Fibroblast of the conjunctiva (primary cell): ENCODE measurements at places on chromosomes 7 and 10.

DNA sequence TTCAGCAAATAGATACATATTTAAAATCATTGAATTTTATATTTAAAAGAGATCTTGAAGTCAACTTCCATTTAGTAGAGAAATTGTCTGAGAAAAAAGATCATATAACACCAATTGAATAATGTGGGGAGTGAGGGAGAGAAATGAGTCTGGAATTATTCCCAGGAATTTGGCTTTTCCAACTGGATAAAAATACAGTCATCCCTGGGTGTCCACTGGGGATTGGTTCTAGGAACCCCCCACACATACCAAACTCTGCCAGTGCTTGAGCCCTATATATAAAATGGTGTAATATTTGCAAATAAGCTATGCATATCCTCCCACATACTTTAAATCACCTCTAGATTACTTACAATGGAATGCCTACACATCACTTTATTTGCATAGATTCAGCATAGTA, 162.8 kb upstream of the SEMA3C start:
- no peak for DNase-seq

DNA sequence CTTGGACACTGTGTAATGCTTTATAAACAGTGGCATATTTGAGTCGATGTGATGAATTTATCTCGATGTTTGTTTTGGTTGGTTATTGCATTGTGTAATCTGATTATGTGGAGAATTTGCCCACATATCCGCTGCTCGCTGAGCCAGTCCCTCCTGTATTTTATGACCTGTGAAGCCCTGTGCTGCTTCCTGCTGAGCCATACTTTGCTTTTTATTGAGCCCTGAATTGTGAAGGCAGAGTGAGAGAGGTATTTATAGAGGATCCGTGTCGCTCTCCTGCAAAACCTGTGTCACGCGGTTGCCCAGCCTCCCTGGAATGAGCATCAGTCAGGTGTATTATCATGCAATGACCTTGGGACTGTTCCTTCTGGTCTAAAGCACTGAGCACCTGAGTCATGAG, 253.7 kb downstream of the ARHGAP21 start:
- DNase-seq = no peak

GRCh38 chr7:73626814-73627213, 2.5 kb upstream of the MLXIPL start:
- DNase-seq = no peak

- DNase-seq = no peak
These were observed 18.5 kb downstream of the RAMP3 start for GRCh38 chr7:45176091-45176490.

DNA sequence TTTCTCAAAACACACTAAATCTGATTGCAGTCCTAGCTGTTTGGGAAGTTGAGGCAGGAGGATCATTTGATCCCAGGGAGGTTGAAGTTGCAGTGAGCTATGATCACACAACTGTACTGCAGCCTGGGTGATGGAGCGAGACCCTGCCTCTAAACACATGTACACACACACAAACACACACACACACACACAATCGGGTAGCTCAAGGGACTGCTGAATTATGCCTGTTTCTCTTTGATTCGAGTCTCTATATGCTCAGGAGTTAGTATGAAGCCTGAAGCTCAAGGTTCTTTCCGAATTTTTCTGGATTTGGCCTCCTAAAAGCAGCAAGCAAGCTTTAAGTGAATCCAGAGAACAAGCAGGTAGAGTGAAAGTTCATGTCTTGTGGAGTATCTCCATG, 22.5 kb downstream of the PRTFDC1 start:
- DNase-seq = no peak

- no peak for DNase-seq
These were observed 24.0 kb downstream of the ZNRF2 start for GRCh38 chr7:30308389-30308788.

GRCh38 chr10:101783736-101784118, 481 bp upstream of the NPM3 start:
- DNase-seq = no peak

- no peak for DNase-seq
These were observed 145.8 kb upstream of the BET1 start for GRCh38 chr7:94149789-94150545.

GRCh38 chr10:72334196-72334824, 20.4 kb downstream of the DNAJB12 start:
- peak; percentile 70 for DNase-seq

- DNase-seq = no peak
These were observed 208.1 kb upstream of the PHYHIPL start for GRCh38 chr10:58968389-58968755.

DNA sequence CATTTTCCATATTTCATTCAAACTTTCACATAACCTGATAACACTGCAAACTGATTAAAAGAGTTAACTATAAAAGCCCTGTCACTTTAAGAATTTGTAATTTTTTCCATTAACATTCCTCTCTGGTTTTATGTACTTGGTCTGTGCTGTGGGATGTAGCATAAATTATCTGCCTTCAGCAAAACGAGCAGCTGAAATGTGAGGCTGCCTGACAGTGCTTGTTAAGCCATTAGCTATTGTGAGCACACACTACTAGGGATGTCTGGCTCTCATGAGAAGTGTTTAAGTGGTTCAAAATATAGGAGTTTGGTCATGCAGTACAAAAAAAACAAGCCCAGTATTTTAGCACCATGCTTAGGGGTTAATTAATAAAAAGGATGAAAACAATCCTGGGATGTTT, 63.0 kb downstream of the HOXA1 start:
- no peak for DNase-seq

DNA sequence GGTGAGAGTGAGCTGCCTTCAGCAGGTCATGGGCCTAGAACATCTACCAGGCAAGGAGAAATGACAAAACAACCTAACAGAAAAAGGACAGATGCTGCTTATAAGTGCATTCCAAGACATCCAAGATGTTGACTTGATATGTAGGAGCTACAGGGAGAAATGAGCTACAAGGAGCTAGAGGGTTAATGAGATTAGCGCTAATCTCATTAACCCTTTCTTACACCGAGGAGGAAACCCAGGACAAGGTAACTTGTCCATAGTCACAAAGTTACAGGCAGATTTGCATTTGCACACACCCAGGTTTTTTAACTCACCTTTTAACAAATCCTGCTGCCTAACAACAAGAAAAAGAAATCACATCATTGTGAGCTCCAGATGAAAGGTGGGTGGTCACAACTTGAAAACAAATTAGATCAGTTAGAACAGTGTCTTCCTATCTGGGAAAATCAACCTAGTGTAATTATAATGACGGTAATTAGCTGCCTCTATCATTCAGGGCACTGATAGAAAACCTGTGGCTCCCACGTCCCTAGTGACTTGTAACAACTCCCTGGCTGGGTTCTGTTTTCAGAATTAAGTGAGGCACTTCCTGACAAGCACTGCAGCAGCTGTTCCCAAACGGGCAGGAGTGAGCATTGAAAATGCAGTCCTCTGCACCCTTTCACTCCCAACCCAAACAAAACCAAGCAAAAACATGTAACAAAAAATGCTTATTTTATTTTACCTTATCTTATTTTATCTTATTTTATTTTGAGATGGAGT, 5.7 kb downstream of the KIAA1549 start:
- no peak for DNase-seq

DNA sequence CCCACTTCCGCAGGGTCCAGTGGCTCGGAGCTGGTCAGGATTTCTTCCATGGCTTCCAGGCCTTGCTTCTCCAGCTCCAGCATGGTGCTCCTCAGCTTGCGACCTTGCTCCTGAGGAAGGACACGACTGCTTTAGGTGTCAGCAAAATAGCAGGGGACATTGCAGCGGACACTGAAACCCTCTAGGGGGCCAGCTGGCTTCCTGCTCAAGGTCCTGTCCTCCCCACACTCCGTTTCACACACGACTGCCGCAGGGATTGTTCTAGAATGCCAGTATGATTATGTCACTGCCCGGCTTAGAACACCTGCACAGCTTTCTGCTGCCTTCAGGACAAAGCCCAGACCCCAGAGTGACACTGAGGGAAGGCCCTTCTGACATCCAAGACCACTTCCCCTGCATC, 65.6 kb downstream of the SCRN1 start:
- DNase-seq = no peak

- DNase-seq = peak; percentile 22
These were observed 59.2 kb upstream of the MYL10 start for GRCh38 chr7:101688183-101688831.

DNA sequence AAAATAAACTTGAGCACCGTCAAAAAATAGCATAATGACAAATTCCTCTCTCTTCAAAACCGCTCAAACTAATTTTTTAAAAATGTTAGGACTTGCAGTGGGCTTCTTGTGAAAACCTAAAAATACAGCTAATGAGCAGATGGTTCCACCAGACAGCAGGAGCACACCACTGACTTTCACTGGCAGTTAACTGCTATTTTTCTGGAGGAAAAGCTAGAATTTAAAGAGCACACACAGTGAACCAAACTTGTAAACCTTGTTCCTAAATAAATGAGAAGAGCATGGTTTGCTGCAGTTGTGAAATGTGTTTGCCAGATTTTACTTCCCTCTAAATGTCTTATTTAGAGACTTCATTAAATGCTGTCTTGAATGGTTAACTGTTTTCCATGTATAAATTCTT, 143.9 kb downstream of the RAPGEF5 start:
- no peak for DNase-seq

DNA sequence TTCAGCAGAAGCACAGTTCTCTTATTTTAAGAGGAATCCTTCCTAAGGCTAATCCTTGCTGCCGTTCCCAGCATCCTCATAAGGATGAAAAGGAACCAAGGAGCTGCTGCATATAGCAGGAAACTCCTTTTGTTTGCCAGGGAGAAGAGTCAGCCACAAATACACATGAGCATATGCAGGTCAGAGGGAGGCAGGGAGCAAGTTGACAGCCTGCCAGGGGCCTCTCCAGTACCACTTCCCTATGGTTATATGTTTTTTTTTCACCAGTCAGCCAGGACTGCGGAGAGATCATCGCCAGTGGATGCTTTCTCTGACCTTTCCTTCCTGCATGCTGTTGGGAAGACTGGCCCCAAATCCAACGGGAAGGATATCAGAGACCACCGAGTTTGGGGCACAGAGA, 39.8 kb downstream of the SLC35B4 start:
- no peak for DNase-seq

DNA sequence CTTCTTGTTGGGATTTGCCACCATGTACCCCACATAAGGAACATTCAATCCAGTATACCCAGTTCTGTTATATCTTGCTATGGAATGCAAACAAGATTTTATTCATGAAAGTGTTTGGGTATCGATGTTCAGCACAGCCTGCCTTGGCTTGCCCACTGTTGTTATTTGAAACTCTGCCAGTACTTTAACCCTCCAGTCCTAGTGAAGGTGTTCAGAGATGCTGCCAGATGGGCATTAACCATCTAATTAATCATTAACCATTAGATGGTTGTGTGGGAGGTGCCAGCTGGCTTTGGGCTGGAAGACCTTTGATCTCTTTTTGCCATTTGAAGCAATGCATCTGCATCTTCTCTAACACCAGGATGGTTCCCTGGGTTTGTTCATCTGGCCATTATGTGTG, 363.0 kb downstream of the SH2D4B start:
- DNase-seq = no peak

GRCh38 chr10:129552119-129552518, 85.1 kb downstream of the MGMT start:
- no peak for DNase-seq

DNA sequence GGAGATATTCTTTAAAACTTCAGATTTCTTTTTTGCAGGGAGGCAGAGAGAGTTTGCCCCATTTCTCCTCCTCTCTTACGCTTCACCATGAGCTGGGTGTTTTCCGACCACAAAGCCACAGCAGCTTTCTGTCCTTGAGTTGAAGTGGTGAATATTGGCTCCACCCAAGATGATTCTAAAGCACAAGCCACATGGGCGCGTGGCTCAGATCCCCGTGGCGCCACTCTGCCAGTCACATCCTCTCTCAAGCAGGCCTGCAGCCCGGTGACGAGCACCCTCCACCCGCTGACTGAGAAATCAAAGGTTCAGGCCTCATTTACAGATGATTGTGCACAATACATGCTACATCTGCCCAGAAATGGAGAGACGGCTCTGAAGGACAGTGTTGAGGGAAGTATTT, 27.6 kb upstream of the RNF32 start:
- DNase-seq = no peak

- DNase-seq = no peak
These were observed 10.6 kb upstream of the FAM20C start for GRCh38 chr7:181738-182137.

DNA sequence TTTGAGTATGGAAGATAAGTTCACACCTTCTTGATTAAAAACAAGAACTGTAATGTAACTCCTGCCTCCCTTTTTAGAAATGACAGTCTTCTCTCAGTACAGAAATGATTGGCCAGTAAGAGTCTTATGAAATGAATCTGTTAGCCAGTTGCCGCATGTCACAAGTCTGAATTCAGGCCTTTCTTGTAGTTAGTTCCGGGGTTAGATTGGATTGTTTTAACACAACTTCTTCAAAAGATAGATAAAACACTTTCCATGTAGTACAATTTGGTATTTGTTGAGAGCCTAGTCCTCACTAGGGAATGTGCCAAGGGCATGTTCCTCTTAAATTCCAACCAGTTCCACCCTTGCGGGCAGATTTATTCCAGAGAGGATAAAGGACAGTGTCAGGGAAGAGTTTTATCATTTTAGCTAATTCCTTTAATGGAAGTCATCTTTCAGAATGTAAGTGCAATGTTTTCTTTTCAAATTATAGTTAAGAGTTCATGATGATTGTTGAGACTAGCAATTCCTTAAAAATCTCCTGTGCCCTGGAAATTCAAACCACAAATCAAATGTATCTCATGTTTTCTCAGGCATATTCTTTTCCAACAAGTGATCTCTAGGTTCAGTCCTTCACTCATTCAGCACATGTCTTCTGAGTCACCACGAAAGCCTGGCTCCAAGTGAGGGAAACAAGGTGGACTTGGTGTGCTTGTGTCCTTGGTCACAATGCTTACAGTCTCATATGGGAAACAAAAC, 4.1 kb downstream of the FHIP2A start:
- no peak for DNase-seq

GRCh38 chr7:141889321-141889720, 26.9 kb upstream of the OR9A4 start:
- no peak for DNase-seq

DNA sequence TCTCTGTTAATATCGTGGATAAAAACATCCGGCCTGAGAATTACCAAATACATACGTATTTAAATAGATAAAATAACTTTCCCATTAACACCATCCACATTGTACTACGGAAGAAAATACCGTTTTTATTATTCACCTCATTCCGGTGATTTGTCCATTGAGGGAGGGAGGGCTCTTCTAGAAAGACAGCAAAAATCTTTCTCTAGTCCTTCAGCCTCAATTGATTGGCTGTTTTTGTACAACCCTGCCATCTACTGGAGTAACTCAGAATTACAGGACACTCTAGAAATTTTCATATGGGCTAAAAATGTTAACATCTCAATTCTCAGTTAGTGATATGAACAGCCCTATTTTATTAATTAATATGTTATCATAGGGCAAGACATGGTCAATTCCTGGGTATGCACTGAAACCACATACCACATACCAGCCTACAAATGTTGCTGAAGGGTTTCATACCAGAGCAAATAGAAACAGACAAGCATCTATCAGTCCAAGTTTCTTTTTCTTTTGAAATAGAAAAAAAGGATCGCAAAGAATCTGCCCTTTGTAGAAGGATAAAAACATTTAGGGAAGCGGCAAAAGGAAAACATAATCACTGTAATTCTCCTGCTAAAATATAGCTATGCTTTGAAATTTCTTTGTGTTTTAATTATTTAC, 55.8 kb upstream of the CDCA7L start:
- peak; percentile 44 for DNase-seq

- no peak for DNase-seq
These were observed 301.0 kb downstream of the SORCS1 start for GRCh38 chr10:106863549-106863948.
